ENCODE measurements at places on chromosomes 12 and 14.

- no peak for DNase-seq
Measured at GRCh38 chr14:63460680-63461369, 82.4 kb downstream of the PPP2R5E start.

- DNase-seq = no peak
Measured at GRCh38 chr14:93040443-93040842, 75.3 kb downstream of the ITPK1 start.

DNA sequence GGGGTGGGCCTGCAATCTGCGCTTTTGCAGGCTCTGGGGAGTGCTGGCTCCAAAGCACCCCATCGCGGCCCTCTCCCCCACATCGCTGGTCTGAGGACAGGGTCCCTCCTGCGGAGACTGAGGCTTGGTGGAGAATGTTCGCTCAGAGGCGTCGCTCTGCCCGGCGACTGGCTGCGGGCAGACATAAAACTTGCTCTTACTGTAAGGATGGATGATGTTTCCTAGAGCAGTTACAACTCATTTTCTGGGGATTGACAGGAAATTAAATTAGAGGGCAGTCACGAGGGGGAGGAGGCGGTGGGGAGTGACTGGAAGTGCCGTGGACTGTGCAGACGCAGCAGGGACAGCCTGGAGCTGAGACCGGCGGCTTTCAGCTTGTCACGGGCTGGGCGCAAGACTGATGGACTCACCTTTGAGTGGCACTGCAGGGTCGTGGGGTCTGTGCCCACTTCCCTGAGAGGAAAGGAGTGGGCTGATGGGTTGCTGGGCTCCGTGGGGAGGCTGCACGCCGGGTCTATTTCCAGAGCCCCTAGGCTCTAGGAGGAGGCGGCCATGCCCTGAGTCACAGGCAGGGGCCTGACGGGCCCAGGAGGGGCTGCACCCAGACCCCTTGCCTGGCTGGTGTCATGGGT, 32.8 kb downstream of the NOC4L start:
- DNase-seq = no peak

DNA sequence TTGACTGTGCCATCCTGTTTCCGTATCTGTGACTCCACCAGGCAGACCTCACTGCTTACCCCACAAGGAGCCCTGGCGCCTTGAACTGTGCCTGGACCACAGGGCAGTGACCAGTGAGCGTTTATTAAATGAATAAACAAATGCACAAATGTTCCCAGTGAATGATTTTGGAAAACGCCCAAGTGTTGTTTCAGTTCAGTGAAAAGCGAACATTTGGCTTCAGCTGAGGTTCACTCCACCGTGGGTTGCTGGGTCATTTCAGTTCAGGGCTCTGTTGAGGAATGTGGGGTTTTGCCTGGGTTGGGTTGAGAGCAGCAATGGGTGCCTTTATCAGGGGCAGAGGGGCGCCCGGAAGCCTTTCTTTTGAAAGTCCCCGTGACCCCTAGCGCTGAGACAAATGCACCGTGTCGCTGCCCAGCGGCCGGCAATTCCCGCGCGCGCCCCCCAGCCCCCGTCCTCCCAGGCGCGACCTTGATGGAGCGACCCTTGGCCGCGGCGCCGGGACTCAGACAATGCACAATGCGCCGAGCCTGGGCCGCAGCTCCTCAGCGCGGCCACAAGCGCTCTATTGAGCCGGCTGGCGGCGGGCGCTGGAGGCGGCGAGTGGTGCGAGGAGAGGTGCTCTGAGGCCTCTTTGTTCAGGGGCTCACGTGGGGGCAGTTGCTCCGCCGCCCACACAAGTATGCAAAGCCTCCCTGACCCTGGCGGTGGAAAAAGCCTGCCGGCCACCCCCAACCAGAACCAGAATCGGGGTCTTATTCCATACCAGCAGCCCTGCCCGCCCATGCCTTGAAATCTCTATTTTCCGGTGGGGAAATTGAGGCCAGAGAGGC, 40.5 kb upstream of the CLMN start:
- no peak for DNase-seq

DNA sequence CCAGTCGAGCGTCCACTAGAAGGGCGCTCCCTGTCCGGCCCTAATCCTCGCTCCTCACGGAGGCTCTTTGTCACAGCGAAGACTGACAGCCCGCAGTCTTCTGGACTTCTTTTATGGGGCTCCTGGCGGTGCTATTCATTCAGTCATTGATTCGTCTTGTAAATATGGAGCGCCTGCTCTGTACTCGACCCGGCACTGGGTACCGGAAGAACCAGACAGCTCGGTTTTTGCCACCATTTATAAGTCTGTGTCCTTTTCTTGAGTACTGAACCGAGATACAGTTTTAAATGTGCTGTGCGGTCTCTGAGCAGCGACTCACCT, 570 bp downstream of the DMAC2L start:
- peak; percentile 44 for DNase-seq

GRCh38 chr12:6970096-6970527, 352 bp downstream of the PHB2 start:
- DNase-seq = no peak

DNA sequence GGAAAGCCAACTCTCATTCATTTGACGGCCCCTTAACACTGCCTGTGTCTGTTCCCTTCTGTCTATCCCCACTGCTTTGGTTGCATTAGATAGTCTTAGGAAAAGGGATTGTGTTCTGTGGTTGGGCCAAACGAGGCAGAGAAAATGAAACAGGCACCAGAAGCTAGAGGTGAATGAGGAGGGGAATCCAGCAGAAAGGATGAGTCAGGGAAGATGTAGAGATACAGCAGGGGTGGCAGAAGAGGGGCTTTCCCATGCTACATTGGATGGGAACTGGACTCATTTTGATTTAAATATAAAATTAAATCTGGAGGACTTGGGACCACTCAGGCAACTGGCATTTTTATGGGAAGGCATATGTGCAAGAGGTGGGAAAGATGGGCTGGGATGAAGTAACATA, 43.3 kb downstream of the OTOGL start:
- no peak for DNase-seq

GRCh38 chr14:33954016-33954598, 3.2 kb upstream of the EGLN3 start:
- DNase-seq = no peak

- DNase-seq = no peak
Measured at GRCh38 chr12:101743242-101743641, 4.0 kb upstream of the SYCP3 start.

DNA sequence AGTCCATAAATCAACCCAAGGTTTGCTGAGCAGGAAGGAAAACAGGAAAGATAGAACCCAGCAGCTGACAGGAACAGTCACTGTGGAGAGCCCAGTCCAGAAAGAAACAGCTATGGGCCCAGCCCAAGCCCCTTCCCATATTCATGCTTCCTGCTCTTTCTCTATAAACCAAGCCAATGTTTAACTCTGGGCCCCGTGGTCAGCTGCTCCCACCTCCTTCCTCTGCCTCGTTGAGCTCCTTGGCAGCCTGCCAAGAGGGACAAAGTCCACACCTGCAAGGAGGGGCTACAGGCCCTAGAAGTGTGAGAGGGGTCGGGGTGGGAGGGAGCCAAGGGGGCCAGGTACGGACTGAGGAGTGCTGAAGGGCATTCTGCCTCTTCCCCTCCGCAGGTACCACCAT, 10.0 kb downstream of the SLC6A13 start:
- DNase-seq = no peak

GRCh38 chr12:106227641-106228319, 20.0 kb downstream of the CKAP4 start:
- no peak for DNase-seq

DNA sequence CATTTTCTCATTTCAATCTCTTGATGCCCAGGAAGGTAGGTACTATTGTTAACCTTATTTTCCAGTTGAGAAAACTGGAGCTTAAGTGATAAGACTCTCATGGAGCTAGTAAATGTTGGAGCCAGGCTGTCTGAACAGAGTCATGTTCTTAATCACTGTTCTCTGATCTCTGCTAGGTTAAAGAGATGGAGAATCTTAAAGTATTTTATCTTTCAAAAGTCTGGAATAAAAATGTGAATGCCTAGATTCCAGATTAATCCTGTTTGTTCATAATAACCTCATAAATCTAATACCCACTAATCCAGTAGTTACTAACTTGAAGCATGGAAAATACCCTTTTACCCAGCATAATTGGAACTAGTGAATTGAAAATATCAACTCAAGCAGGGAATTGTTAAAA, 341.0 kb upstream of the RGS6 start:
- no peak for DNase-seq

DNA sequence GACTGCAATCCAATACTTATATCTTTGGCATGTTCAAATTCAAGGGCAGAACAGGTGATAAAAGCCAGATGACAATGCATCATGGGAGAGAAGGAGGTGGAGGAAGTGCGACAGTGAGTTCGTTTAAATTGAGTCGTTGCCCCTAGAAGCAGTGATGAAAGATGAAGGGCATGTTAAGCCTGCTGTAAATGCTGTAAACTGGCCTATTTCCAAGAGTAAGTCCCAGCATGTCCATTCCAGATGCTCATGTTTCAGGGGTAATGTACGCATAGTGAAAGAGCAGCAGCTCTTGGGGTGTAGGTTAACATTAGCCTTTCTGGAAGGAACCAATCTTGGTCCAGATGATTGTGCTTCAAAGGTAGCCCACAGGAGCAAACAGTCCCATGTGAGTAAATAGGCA, 97.1 kb downstream of the C2CD5 start:
- peak; percentile 13 for DNase-seq

DNA sequence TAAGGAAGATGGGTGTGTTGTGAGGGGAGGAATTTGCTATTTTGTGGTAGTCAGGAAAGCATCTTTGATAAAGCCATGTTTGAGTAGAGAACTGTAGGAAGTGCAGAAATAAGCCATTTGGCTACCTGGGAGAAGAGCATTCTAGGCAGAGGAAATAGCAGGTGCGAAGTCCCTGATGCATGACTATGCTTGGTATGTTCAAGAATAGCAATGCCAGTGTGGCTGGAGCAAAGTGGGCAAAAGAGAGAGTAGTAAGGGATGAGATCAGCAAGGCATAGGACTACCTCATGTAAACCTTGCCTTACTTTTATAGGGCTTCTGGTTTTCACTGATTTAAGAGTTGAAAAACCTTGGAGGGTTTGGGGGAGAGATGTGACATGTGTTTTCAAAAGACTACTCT, 365.5 kb upstream of the GARIN6 start:
- DNase-seq = no peak

GRCh38 chr14:34671716-34672115, 41.8 kb upstream of the SNX6 start:
- DNase-seq = no peak

DNA sequence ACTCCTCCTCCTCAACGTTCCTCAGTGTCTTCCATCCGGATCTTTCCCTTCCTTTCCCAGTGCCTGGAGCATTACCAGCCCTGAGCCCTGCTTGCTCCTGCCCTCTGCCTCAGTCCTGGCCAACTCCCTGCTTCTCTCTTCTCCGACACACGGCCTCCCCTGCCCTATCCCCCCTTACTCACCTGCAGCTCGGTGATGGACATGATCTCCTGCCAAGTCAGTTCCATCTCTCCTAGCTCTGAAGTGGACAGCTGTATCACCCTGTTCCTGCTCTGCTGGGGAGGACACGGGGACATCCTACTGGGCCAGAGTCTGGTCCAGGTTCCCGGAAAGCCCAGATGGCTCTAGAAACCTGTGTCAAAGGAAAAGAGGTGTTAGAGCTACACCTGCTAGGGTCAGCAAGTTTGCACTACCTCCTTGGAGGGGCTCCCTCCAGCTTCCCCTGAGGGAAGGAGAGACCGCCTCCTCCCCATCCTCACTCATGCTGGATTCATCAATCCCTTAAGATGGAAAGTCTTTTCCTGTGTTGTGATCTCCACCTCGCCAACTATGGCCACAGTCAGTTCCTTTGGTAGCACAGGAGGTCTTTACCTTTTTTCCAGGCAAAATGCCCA, 5.8 kb downstream of the NFE2 start:
- DNase-seq = no peak

- no peak for DNase-seq
Measured at GRCh38 chr12:107844312-107844921, 69.9 kb downstream of the ASCL4 start.

GRCh38 chr14:55221186-55221585, 29.8 kb upstream of the DLGAP5 start:
- DNase-seq = no peak

DNA sequence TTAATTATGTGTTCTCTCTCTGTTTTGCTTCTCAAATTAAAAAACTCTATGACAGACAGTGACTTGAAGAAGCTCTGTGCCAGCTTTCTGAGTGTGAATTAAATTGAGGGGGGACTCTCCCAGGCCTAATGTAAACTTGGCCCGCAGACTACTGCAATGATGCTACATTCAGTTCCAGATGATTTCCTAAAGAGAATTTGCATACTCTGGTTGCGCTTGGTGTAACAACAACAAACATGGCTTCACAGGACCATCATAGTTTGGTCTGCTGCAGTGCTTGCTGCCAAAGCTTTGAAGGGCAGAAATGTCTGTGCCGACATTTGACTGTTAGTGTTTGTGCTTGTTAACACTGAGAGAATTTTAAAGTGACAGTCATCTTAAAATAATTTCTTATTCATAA, 25.0 kb downstream of the CFAP54 start:
- no peak for DNase-seq

DNA sequence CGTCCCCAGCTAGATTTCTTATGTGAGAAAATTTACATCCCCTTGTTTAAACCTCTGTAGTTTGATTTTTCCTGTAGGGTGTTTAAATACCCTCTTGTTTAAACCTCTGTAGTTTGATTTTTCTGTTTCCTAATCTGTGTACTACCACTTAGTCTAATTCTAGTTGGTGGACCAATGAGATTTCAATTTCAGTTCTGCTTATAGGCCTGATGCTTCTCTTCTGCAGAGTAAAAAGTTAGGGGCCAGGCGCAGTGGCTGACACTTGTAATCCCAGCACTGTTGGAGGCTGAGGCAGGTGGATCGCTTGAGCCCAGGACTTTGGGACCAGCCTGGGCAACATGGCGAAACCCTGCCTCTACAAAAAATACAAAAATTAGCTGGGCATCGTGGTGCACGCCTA, 11.5 kb downstream of the UBC start:
- no peak for DNase-seq

- no peak for DNase-seq
Measured at GRCh38 chr12:26293612-26294011, 98.2 kb downstream of the SSPN start.

GRCh38 chr12:23771240-23771949, 178.1 kb downstream of the SOX5 start:
- peak; percentile 33 for DNase-seq

DNA sequence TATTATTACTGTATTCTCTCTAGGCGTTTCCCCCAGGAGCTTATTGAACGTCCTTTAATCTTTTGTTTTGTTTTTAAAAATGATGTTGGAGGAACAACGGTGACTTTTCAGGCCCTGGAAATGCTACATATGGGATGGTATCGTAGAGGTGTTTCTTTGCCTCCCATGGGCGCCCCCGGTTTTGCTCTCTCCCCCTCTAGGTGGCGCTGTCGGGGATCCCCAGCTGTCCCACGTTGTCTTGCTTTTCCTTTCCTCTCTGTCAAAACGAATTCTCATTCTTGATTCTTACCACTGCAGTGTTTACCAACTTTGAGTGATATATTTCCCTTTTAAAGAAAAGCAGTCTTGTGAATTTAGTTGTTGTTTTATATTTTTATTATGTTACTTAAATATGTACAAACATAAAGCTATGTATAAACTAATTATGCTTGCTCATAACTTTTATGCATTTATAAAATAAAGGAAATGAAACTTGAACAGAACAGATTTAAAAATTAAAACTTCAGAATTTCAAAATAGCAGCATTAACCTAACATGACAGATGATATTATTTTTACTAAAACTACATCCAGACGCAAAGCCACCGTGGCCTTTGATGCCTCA, 171.9 kb downstream of the RGS6 start:
- DNase-seq = no peak

- no peak for DNase-seq
Measured at GRCh38 chr12:49212572-49212971, 23.7 kb upstream of the TUBA1A start.

GRCh38 chr12:94689646-94690036, 39.3 kb upstream of the TMCC3 start:
- DNase-seq = no peak

- no peak for DNase-seq
Measured at GRCh38 chr14:39265033-39265432, 31.3 kb downstream of the MIA2 start.

Measured in NCI-H2029 treated with DMSO at 0.1 percent for 48 hours (cell line).